ENCODE measurements at places on chromosomes 2 and 18. TPM values are rescaled to one million over a fixed set of nuclear protein-coding genes. Genes with fewer than 3 reads are reported as not detected.

DNA sequence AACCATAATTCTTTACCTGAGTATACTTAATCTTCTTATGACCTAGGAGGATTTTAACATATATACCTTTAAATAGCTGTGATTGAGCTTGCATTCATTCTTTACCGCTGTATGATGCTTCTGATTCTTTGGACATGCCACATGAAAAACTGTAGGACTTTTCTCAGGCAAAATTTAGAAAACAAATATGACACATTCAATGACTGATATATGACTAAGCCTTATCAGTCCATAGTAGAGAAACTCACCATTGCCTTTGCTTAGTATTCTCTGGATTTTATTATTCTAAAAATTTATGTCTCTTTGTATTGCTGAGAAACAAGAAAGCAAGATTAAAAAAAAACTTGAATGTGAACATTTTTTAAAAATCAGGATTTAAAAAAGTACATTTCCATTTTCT lies 3.7 kb downstream of the FAM171B start:
- H3K4me3 ChIP-seq: no peak overlapping the region
- H3K4me1 ChIP-seq: peaks cover 12% of the 10 kb centered on the region
- H3K27ac ChIP-seq: no peak overlapping the region
- H3K36me3 ChIP-seq: no peaks in the 10 kb centered on the region
- no peak for DNase-seq
- peaks cover 58% of the 10 kb centered on the region for H3K27me3 ChIP-seq

DNA sequence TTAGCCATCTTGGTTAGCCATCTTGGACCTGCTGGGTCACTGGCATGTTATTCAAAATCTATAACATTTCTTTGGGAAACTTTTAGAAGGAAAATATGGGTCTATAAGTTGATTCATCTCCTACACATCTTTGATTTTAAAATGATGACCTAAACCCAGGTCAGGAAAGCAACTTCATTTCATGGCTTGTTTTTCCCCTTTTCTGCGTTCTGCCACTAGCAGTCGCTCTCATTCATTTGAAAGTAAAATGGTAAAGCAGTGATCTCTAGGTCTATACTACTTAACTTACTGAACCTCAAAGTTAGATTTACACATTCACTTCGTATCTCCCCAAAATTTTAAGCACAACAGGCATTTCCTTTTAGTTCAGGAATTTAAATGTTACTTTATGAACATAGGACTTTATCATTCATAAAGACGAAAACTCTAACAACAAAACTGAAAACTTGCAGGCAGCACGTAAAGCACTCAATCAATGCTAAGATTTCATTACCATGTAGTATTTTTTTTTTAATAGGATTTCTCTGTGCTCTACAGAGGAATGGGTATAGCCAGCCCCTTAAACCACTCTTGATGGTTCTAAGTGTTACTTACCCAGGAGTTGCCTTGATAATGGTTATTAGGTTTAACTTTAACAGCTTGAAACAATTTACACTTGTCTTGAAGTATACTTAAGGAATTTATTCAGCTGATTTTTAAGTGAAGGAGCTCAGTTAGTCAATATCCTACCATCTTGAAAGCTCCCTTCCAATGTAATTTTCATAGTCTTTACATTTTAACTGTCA lies 62.5 kb downstream of the GORASP2 start:
- no peaks in the 10 kb centered on the region for H3K27me3 ChIP-seq
- H3K27ac ChIP-seq: no peak overlapping the region
- H3K4me3 ChIP-seq: no peak overlapping the region
- DNase-seq: no peak

DNA sequence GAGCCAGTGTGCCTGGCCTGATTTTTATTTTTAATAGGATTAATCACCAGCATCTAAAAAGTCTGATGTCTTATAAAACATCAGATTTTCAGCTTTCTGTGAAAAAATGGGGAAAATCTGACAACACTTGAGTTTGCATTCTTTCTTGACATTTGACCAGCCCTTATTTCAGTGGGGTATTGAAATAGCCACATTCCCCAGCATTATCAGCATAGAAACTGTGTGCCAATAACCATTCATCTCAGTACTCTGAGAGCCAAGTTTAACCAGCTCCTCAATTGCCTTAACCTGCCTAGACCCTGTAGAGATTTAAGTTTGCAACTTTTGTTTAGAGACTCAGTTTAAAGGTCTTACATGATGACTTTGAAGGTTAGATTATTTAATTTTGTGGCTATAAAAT lies 155.0 kb downstream of the CERS6 start:
- DNase-seq: no peak
- no peak overlapping the region for H3K27ac ChIP-seq
- no peaks in the 10 kb centered on the region for H3K27me3 ChIP-seq
- no peak overlapping the region for H3K4me3 ChIP-seq
- H3K4me1 ChIP-seq: peaks cover 9% of the 10 kb centered on the region

DNA sequence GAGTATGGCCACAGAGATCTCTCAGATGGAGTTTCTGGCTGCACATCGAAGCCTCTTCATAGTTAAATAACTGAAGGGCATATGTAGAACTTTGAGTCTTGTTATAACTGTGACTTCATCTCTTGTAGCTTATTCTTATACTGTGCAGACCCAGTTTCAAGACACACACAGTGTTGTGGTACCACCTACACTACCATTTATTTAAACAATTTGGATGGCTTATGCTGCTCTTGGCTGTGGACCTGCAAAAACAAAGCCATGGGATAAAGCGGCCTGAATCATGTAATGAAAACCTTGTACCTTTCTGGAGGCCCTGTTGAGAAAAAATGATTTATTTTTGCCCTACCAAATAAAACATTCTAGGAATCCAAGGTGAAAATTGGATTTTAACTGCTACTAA lies 262.8 kb upstream of the RASGRP3 start:
- no peak overlapping the region for H3K27ac ChIP-seq
- no peak overlapping the region for H3K4me3 ChIP-seq
- no peak for DNase-seq
- no peaks in the 10 kb centered on the region for H3K36me3 ChIP-seq
- H3K4me1 ChIP-seq: peaks cover 3% of the 10 kb centered on the region

The LHCGR gene
- total RNA-seq: not detected

The HOXD3 gene
- not detected for total RNA-seq

The MEIS1 gene
- total RNA-seq: not detected

The FAM237A gene
- total RNA-seq: not detected

All from activated CD4-positive, alpha-beta T cell treated with anti-CD3 and anti-CD28 coated beads, Interleukin-2, amount 10 ng/mL, durations not matched to agents 24 days and 14 days (primary cell).